Activated T-cell treated with anti-CD3 and anti-CD28 coated beads, Interleukin-2, amount 50 U/mL, for 72 hours (primary cell): ENCODE measurements at places on chromosomes 2 and 18. TPM values are rescaled to one million over a fixed set of nuclear protein-coding genes. Genes with fewer than 3 reads are reported as not detected.

MYCN gene
- total RNA-seq, result not detected

KCMF1 gene
- 139 TPM for total RNA-seq

RAB6C gene
- total RNA-seq, result not detected

STPG4 gene
- total RNA-seq, result not detected

CXCR1 gene
- total RNA-seq, result not detected

- no peak overlapping the region for H3K4me3 ChIP-seq
- no peaks in the 10 kb centered on the region for H3K4me1 ChIP-seq
- no peak for DNase-seq
- no peaks in the 10 kb centered on the region for H3K36me3 ChIP-seq
Observed at GRCh38 chr2:179691235-179691634, 170.2 kb downstream of the ZNF385B start.

GRCh38 chr2:197498235-197498936 lies 1.3 kb downstream of the HSPD1 start:
- peaks cover 22% of the 10 kb centered on the region for H3K36me3 ChIP-seq
- H3K4me1 ChIP-seq, result peaks cover 61% of the 10 kb centered on the region
- peak overlapping the region; percentile 96 for H3K4me3 ChIP-seq
- H3K27ac ChIP-seq, result peak overlapping the region; percentile 98
- no peaks in the 10 kb centered on the region for H3K27me3 ChIP-seq

DNA sequence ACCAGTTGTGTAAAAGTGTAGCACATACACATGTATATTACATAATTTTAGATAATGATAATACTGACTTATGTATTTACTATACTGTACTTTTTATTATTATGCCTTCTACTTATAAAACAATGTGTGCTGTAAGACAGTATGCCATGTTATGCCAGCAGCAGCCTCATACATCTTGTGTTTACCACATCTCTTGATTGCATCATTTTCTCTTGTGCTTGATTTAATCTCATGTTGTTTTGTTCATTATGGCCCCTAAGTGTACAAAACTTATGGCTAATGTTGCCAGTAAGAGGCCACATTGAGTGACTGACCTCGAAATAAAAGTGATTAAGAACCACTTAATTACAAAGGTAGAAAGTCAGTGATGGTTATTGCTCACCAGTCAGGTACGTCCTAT lies 128.0 kb upstream of the SP5 start:
- H3K4me1 ChIP-seq, result no peaks in the 10 kb centered on the region
- H3K36me3 ChIP-seq, result no peaks in the 10 kb centered on the region
- no peak overlapping the region for H3K27ac ChIP-seq

DNA sequence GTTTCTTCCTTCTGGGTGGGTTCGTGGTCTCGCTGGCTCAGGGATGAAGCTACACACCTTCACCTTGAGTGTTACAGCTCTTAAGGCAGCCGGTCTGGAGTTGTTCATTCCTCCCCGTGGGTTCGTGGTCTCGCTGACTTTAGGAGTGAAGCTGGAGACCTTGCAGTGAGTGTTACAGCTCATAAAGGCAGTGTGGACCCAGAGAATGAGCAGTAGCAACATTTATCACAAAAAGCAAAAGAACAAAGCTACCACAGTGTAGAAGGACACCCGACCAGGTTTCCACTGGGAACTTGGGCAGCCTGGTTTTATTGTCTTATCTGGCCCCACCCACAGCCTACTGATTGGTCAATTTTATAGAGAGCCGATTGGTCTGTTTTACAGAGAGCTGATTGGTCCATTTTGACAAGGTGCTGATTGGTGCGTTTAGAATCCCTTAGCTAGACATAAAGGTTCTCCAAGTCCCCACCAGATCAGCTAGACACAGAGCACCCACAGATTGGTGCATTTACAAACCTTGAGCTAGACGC lies 20.1 kb upstream of the ROCK1 start:
- no peak overlapping the region for H3K27ac ChIP-seq
- no peaks in the 10 kb centered on the region for H3K4me1 ChIP-seq
- DNase-seq, result no peak

DNA sequence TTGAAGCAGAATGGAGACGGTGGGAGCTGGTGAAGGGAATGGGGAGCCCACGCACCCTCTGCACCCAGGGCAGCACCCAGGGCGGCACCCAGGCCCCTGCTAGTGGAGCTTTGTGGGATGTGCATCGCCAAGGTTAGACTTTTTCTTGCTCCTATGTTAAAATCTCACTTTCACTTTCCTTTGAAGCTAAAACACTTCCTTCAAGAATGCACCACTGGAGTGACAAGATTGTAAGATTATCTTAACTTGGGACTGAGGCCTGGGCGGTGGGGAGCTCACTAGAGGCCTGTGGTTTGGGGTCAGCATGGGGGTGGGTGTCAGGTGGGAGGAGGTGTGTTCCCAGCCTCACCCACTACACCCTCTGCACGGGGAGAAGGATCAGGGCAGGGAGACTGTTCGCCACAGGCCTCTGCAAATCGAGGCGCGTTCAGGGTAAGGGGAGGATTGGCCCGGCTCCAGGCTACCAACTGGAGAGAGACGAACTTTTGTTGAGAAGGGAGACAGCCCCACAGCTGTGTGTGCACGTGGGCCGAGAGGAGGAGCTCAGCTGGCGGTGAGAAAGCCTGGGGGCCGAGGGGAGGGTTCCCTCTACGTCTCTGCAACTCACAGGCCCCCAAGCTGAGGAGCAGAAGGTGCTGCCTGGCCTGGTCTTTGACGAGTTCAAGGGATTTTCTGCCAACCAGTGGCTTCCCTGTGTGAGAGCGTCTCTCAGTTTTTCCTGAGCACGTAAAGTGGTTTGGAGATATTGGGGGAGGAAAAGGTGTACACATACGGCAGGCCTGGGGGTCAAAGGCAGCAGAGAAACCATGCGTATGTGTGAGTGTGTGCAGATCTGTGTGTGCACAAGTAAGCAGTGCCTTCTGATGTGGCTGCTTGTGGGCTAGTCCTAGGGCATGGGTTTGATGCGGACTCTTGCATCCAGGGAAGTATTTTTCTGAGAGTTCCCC lies 147.7 kb downstream of the KLHL29 start:
- peak overlapping the region; percentile 85 for H3K27ac ChIP-seq
- peak overlapping the region; percentile 92 for H3K4me3 ChIP-seq
- peak; percentile 43 for DNase-seq
- H3K27me3 ChIP-seq, result no peaks in the 10 kb centered on the region
- H3K36me3 ChIP-seq, result no peaks in the 10 kb centered on the region

DNA sequence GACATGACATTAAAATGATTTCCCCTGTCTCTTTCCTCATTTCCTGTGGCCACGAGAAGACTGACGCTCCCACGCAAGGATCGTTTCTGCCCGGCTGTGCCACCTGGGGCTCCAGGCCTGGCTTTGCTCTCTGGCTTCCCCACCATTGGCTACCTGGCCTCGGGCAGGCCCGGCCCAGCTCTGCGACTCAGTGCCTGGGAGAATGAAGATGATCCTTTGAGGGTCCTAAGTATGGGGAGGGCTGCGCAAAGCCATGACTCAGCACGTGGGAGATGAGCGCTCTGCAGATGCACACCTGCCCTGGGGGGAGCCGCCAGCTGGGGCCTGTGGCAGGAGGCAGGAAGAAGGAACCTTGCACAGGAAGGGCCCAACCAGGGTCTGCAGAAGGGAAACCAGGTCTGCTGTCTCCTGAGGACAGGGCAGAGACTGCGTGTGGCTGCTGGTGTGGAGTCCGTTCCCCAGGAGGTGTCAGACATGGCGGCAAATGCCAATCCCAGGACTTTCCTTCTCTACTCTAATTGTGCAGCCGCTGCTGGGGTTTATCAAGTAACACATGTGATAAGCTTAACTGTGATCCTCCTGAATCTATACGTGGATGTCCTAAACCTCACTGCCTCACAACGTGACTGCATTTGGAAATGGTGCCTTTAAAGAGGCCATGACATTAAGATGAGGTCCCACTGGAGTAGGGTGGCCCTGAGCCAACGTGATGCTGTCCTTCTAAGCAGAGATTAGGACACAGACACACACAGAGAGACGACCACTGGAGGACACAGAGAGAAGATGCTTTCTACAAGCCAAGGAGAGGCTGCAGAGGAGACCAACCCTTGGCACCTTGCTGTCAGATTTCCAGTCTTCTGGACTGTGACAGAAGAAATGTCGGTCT lies 32.9 kb downstream of the MBP start:
- H3K36me3 ChIP-seq, result peaks cover 28% of the 10 kb centered on the region
- H3K4me3 ChIP-seq, result peak overlapping the region; percentile 87
- DNase-seq, result no peak
- no peaks in the 10 kb centered on the region for H3K27me3 ChIP-seq

- no peak overlapping the region for H3K4me3 ChIP-seq
- no peaks in the 10 kb centered on the region for H3K36me3 ChIP-seq
- H3K27me3 ChIP-seq, result peaks cover 8% of the 10 kb centered on the region
- H3K4me1 ChIP-seq, result no peaks in the 10 kb centered on the region
Observed at GRCh38 chr2:120685066-120685973, 50.3 kb upstream of the GLI2 start.

DNA sequence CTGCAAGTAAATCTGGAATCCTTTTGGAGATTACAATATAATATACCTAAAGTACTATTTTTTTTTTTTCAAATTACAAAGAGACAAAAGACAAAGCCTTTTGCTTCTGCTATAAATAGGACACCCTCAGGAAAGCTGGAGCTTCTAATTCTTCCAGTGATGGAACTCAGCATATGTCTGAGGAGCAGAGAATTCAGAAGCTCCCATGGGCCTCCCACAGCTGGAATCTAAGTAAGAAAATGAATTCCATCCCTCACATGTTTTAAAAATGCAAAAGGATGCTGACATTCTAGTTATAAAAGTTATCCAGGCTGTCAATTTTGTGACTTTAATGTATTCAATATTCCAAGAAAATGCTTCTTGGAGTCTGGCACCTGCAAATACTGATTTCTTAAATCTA lies 571.3 kb upstream of the LRRTM4 start:
- peaks cover 1% of the 10 kb centered on the region for H3K36me3 ChIP-seq
- no peak overlapping the region for H3K27ac ChIP-seq
- H3K27me3 ChIP-seq, result no peaks in the 10 kb centered on the region
- DNase-seq, result no peak
- H3K4me3 ChIP-seq, result no peak overlapping the region

DNA sequence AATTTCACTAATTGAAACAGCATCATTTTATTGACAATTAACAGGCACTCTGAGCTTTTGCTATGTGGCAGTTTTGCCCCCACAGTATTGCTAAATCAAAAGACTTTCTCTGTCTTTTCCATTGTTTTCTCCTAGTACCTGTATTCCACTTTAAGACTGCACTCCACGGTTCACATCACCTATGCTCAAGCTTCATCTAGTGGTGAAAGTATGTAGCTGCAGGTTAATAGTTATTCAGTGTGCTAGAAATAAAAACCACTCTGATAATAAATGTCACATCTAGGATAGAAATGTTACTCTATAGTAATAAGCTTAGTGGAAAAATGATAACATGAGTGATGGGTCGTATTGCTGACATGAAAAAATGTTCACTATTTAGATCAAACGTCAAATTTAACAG lies 24.6 kb downstream of the ARL6IP6 start:
- H3K4me1 ChIP-seq, result no peaks in the 10 kb centered on the region
- H3K36me3 ChIP-seq, result peaks cover 5% of the 10 kb centered on the region
- H3K27ac ChIP-seq, result no peak overlapping the region
- no peak overlapping the region for H3K4me3 ChIP-seq
- no peak for DNase-seq
- H3K27me3 ChIP-seq, result no peaks in the 10 kb centered on the region

DNA sequence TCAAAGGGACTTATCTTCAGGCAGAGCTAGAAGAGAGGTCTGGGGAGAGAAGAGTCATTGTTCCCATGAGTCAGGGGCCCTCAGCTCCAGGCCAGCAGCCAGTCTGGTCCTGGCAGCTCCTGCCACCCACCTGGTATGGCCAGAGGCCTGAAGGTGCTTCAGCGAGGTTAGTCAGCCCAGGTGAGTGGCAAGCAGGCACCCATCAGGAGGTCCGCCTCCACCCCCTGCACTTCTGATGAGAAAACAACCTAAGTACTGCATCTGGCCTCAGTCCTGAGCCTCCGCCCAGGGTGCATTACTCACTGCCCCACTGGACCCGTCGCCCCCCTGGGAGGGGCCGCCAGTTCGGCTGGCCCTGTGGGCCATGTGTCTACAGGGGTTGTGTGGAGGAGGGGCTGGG lies 130.2 kb downstream of the INHBB start:
- H3K27ac ChIP-seq, result no peak overlapping the region
- no peak for DNase-seq
- H3K36me3 ChIP-seq, result no peaks in the 10 kb centered on the region
- H3K4me1 ChIP-seq, result no peaks in the 10 kb centered on the region

DNA sequence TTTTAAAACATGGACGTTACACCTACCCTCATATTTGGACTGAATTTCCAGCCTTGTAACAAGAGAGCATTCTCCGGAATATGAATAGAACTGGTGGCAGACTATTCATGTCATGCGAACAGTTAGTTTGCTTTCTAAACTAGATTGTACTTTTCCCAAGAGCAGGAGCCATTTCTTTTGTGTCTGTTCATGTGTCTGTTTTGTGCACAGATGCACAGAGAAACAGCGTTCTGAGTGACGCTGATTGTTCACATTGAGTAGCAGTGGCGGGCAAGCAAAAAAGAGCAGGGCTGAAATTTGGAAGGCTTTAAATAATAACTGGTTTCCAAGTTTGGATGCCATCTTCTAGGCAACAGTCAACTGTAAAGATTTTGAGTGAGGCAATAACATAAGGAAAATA lies 200.3 kb downstream of the NRXN1 start:
- H3K4me1 ChIP-seq, result no peaks in the 10 kb centered on the region
- H3K27ac ChIP-seq, result no peak overlapping the region
- H3K4me3 ChIP-seq, result no peak overlapping the region
- H3K36me3 ChIP-seq, result peaks cover 2% of the 10 kb centered on the region
- DNase-seq, result no peak

GRCh38 chr2:205077159-205077558 lies 531.9 kb downstream of the PARD3B start:
- H3K4me1 ChIP-seq, result peaks cover 31% of the 10 kb centered on the region
- H3K36me3 ChIP-seq, result no peaks in the 10 kb centered on the region
- DNase-seq, result no peak
- H3K4me3 ChIP-seq, result peak overlapping the region; percentile 63
- H3K27ac ChIP-seq, result peak overlapping the region; percentile 73
- H3K27me3 ChIP-seq, result no peaks in the 10 kb centered on the region

DNA sequence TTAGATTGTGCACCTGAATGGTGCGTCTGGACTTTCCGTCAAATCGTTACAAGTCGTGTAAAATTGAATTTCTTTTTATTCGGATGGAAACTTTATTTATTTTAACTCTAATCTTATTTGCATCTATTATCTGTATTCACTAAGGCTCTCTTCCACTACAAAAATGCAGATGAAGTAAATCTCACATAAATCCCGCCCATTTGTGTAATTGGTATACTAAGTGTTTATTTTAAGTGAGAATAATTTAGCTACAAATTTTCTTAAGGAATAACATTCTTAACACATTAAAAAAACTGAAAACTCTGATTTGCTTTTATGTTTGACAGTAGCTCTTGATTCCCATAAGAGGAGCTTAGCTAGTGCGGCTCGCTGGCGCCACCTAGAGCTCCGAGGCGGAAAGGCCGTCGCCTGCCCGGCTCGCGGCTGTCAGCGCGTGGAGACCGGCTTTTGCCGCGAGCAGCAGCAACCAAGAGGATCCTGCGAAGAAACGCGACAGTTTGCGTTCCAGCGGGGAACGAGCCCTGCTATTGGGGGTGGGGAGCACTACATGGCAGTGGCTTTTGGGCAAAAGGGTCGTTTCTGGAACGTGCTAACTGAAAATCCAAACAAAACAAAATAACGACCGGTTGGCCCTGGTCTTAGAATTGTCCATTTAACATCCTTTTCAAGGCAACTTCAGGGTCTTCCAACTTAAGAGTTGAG lies 6.7 kb downstream of the SP9 start:
- H3K27me3 ChIP-seq, result peaks cover 70% of the 10 kb centered on the region
- H3K4me3 ChIP-seq, result peak overlapping the region; percentile 69
- peak; percentile 93 for DNase-seq

GRCh38 chr2:227308784-227309183 lies 16.3 kb upstream of the MFF start:
- H3K27ac ChIP-seq, result no peak overlapping the region
- no peaks in the 10 kb centered on the region for H3K36me3 ChIP-seq
- no peak for DNase-seq
- H3K4me1 ChIP-seq, result no peaks in the 10 kb centered on the region
- H3K27me3 ChIP-seq, result no peaks in the 10 kb centered on the region
- H3K4me3 ChIP-seq, result no peak overlapping the region
